ENCODE measurements at places on chromosomes 2 and 18. TPM values are rescaled to one million over a fixed set of nuclear protein-coding genes. Genes with fewer than 3 reads are reported as not detected.

- DNase-seq, result no peak
Measured at GRCh38 chr2:26245231-26245732, 543 bp downstream of the HADHB start.

DNA sequence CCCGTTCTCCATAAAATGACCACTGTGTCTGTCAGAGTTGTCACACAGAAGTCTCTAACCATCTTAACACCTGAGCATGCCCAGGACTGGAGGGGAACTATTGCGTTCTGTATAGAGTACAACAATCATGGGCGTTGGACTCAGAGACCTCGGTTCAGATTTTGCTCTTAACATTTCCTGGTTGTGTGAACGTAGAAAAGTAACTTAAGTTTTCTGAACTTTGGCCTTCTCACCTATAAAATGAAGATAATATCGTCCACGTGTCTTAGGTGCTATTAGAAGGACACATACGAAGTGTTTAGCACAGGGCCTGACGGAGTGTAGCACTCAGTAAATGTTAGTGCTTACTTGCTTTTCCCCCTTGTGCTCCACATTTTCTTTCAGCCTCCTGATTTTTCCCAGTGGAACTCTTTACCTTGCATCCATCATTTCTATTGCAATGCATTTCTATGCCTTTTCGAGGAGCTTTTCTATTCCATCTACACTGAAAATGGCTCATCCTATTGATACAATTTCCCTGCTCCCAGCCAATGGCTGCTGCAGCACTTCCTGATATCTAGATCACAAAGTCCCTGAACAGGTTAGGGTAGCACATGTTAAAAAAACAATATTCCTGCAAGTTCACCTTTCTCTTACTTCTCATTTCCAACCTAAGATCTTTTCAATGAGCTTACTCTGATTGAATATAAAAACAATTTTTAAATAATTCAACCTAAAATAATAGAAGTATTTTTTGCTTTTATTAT, 22.7 kb downstream of the DPP10 start:
- DNase-seq, result no peak

MGAT5 gene
- 106 TPM for total RNA-seq

GRCh38 chr18:323253-323622, 55.4 kb upstream of the THOC1 start:
- DNase-seq, result no peak

GRCh38 chr2:181892799-181893435, 1.4 kb downstream of the ITPRID2 start:
- DNase-seq, result no peak

DNA sequence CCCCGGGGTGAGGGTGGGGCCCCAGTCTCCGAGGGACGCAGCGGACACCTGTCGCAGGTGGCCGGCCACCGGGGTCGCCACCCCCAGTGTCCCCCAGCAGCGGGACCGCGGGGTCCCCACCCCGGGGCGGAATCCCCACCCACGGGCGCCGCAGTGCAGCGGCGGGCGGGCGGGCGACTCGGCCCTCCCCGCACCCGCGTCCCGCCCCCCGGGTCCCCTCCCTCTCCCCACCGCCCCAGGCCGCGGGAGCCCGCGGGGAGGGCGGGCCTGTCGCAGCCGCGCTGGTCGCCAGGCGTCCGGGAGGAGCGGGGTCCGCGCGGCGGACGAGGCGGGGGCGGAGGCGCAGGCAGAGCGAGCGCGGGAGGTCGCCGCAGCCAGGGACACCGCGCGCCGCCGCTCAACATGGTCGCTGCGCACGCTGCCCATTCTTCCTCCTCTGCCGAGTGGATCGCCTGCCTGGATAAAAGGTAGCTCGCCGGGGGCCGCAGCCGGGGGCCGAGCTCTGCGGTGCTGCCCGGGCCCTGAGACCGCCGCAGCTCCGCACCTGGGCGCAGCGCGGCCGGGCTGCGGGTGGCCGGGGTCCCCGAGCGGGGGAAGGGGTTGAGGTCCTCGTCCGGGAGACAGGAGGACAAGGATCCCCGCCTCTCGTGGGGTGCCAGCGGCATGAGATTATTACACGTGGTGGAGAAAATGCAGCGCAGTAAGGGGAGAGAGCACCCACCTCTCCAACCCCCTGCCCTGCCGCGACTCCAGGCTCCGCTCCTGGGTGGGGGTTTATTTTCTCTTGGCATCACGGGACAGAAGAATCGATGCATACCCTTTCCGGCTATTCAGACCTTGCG, at the start of gene RAPGEF4:
RAPGEF4 (plus strand) TSS at position 264 of the 842 bp plus-strand sequence; CDS start at position 403, 139 bp downstream.
- DNase-seq, result peak; percentile 39

Data from progenitor cell of endocrine pancreas (in vitro differentiated cells).